ENCODE measurements at places on chromosomes 16 and 17.

DNA sequence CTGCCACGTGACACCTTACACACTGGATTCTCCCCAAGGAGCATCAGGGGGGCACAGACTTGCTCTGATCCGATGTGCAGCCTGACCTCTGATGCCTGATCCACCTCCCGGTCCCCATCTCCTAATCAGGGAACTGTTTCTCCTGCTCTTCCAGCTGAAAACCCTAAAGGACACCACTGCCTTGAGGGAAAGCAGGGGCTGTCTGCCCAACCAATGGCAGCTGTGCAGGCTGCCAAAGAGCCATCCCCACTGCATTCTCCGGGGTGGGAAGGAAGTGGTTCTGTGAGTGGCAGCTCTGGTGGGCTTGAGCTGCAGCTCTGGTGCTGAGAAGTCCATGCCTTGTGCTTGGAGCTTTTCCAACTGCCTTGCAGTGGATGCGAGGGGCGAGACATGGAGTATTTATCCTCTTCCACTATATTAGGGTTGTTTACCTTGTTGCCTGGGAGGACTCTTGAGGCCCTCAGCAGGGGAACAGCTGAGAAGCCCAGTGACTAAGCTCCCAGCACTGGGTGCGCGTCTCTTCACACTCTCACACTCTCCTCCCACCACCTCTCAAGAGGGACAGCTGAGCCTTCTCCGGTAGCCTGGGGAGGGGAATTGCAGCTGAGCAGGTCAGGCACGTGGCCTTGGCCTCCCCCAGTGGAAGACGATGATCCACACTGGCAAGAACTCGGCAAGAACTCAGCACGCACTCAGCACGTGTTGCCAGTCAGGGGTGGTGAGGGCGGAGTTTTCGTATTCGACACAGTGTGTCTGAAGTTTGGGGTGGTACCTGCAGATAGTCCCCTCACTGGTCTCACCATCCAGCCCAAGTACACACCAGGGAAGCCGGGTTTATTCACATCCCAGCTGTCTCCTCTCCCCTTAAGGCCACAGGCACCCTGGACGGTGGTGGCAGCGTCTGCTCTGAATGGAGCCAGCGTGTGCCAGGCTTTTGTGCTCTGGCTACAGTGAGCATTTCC lies 21.1 kb upstream of the SPATA32 start:
- DNase-seq: peak; percentile 79

DNA sequence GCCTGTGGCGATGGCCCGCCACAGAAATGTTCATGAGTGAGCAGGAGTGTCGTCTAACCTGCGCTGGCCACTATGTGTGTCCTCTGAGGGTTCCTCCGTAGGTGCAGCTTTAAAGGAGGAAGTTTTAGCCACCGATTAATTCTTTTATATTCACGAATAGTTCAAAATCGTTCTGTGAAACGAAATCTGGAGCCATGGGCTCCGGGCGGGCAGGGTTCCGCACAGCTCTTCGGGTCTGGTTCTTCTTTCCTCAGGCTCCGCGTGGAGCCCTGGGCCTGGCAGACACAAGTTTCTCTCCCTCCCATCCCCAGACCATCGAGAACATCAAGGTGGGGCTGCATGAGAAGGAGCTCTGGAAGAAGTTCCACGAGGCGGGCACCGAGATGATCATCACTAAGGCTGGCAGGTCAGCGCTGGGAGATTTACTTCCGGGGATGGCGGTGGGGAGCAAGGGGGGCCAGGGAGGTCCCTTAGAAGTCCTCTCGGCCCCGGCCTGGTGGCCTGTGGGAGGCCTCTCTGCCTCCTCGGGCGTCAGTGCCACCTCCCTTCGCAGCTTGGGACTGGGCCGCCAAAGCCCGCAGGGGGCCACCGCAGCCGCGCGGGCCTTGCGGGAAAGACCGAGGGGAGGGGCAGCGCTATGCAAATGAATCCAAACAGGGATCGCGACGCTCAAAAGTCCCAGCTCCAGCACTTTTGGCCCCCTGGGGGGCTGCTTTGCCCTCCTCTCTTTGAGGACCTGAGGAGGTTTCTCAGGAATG lies 5.2 kb downstream of the TBX4 start:
- no peak for DNase-seq

GRCh38 chr17:71413935-71414334 lies 706.9 kb upstream of the SOX9 start:
- DNase-seq: no peak

GRCh38 chr17:38361694-38362465 lies 10.2 kb downstream of the SOCS7 start:
- DNase-seq: no peak

DNA sequence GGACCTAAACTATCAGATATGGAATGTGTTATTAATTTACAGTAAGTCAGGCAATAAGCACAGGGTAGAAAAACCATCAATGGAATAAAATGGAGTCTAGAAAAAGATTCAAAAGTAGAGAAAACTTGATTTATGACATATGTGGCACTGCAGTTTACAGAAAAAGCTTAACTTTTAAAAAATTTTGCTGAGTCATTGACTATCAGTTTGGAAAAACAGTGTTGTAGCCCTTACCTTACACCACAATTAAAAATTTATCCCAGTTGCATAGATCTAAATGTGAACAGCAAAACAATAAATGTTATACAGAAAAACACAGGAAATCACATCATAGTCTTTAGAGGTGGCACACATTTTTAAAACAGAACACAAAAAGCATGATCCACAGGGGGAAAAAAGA lies 108.5 kb downstream of the USP22 start:
- DNase-seq: no peak

DNA sequence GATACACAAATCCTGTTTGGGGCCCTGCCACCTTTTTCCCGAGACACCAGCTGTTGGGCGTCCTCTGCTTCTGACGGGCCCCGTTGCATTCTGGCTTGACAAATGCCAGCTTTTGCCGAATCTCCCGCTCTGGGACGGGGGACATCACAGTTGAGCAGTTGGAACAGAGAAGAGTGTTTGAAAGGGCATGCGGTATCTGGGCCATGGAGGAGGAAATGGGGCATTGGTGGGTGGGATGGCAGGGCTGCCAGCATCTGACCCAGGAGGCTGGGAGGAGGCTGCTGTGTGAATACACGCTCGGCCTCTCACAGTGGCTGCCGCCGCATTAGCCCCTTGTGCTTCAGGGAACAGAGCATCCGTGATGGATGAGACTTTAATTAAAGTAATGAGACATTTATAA lies 184.3 kb upstream of the TNRC6C start:
- DNase-seq: no peak

- DNase-seq: no peak
Observed at GRCh38 chr16:12818326-12818725, 14.6 kb upstream of the CPPED1 start.

DNA sequence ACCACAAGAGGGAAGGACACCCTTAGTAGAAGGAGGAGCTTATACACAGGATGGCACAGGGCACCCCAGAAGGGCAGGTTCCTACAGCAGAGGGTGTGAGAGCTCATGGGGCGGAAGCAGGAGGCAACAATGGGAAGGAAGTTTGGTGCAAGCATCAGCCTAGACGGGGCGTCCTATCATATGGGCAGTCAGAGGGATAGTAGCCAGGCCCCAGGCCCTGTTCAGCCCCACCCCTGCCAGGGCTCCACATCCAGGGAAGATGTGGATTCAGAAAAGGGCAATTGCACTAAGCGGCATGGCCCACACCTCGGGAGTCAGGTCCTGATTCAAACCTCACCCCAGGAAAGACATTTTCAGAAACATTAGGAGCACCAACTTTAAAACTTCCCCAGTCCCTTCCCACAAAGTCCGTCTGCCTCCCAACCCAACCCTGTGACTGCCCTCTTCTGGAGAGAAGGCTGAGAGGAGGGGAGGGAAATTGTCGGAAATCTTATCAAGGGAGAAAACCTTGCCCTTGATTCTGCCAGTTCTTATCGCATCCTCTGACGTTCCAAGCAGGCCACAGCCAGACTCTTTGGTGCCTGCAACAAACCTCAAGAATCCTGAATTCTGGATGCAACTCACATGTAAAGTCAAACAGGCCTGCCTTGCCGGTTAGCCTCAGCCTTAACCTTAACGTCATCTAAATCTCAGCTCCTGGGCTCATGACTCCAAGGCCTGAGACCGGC lies 198.8 kb upstream of the CDH5 start:
- no peak for DNase-seq

- DNase-seq: no peak
Observed at GRCh38 chr16:74607962-74608356, 1.0 kb upstream of the GLG1 start.

DNA sequence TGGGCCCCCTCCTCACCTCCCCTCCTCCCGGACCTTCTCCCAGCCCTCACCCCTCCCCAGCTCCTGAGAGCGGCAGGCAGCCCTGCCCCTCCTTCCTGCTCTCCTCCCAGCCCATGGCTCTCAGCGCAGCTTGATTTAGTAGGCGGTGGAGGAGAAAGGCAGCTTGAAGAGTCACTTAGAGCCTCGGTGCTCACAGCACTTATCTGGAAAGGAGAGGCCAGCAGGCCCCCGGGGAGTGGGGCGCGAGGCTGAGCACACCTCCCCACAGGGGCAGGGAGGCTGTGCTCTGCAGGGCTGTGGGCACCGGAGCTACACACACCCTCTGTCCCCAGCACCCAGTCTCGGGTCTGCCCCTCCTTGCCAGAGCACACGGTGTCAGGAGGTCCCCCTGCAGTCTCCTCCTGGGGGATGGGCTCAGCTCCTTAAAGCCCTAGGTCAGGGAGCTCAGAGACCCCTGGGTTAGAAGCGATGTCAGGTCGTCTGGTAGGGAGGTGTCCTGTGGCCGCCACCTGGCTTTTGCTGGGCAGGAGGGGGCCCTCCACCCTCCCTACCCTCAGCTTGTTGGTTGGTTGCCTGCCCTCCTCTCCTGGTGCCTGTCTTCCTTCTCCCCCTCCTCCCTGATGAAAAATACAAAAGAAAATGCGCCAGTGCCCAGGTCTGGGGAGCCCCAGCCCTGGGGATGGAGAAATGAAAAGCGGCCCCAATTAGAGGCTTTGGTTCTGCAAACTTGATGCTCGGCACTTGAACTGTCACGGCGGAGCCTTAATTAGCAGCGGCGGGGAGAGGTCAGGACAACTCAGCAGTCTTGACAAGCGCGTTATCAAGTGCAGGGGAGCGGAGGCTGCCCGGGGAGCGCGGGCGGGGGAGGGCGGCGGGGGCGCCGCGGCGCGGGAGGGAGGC lies 151.1 kb upstream of the GSE1 start:
- peak; percentile 94 for DNase-seq

DNA sequence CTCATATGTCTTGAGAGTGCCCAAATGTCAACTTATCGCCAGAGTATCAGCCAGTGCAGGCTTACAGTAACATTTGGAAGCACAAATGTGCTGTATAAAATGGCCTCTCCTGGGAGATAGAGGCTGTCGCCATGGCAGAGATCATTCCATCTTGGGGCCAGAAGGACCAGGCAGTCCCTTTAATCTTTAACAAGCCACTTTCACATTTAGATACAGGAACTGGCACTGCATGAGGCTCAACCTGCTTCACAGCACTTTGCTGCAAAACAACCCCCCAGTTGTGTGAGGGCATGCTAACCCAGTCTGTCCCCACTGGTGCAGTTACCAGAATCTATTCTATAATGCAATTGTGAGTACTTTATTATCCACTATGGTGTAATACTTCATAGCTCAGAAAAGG lies 4.7 kb upstream of the RFFL start:
- no peak for DNase-seq

DNA sequence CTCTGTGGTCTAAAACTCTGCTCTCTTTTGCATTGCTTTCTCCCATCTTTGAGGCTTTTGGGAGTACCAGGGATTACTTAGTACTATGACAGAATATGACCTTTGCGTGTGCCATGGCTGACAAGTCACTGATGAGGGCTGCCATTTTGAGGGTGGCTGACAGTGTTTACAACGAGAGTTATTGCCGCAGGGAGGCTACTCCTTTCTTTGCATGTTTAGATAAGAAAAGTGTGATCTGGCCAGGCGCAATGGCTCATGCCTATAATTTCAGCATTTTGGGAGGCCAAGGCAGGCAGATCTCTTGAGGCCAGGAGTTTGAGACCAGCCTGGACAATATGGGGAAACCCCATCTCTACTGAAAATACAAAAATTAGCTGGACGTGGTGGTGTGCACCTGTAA lies 77.5 kb downstream of the GSG1L start:
- no peak for DNase-seq

- DNase-seq: no peak
Observed at GRCh38 chr17:81884520-81884919, 6.9 kb downstream of the ALYREF start.

DNA sequence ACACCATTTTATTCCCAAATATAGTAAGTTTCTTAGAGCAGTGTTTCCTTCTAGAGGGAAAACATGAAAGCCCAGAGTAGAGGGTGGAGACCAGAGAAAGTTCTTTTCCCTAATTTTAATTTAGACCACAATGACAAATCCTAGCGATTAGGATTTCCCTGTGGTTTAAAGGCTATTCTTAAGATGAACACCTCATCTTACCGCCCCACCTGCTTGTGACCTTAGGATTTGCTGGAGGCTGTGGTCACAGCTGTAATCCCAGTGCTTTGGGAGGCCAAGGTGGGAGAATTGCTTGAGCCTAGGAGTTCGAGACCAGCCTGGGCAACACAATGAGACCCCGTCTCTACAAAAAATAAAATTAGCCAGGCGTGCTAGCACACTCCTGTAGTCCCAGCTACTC lies 51.1 kb downstream of the GPRC5B start:
- no peak for DNase-seq

- DNase-seq: no peak
Observed at GRCh38 chr16:8916541-8917225, 34.5 kb downstream of the LITAFD start.

DNA sequence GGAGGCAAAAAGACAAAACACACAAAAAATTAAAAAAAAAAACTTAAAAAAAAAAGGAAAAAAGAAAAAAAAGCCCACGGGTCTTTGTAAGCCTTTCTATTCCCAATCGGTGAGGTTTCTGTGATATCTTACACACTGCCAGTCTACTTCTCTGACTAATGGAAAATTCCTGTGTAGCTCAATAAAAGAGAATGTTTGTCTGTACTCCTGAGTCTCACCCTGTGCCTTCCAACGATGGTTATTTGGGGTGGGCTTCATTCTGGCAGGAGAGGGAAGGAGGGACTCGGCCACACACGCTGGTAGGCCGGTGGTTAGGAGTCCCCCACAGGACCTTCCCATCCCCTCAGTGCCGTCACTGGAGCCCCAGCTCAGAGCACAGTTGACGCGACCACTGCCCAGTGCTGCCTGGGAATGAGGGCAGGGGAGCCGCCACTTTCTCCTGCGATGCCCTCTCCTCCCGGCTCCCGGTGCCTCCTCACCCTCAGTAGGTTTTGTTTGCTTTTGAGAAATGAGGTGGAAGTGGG lies 68.0 kb downstream of the AMFR start:
- no peak for DNase-seq

DNA sequence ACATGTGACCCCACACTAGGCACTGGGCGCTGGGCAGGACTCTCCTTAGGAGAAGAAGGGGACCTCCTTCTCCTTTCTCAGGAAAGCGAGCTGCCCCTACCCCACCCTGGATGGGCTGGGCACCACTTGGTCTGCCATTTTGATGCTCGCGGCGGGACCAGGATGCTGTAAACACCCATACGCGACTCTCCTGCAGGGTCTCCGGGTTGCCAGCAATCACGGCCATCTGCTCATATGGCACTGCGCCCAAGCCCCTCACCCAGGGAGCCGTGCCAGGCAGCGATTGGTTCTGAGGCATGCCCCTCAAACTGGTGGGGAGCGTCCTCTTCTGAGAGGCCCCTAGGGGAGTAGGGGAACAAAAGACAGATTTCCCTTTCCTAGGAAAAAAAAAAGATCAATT lies 99.0 kb downstream of the C16orf78 start:
- DNase-seq: peak; percentile 76

- DNase-seq: no peak
Observed at GRCh38 chr17:76934561-76935320, 66.5 kb downstream of the MGAT5B start.

Measured in NCI-H1092 (cell line).